Heart left ventricle (tissue), 16 donors: ENCODE measurements at places on chromosomes 1 and 21. TPM values are rescaled to one million over a fixed set of nuclear protein-coding genes. Genes with fewer than 3 reads are reported as not detected.

Gene SPRR2E
- polyA plus RNA-seq: not detected

Gene FCRL2
- polyA plus RNA-seq: 0.07 TPM

Gene OR10Z1
- polyA plus RNA-seq: not detected

Gene RXFP4
- polyA plus RNA-seq: 0.07 TPM

Gene MRPS21
- polyA plus RNA-seq: 139 TPM

Gene MYCL
- polyA plus RNA-seq: 0.15 TPM

Gene CEP85
- 13.4 TPM for polyA plus RNA-seq

GRCh38 chr21:33367309-33367973 is 35.8 kb upstream of the IFNGR2 start:
- no peak for DNase-seq
- H3K4me1 ChIP-seq: peaks cover 1% of the 10 kb centered on the region

GRCh38 chr1:225850370-225850769 is 31.8 kb downstream of the TMEM63A start:
- no peak for DNase-seq
- H3K4me3 ChIP-seq: no peak overlapping the region
- H3K27ac ChIP-seq: no peak overlapping the region
- H3K36me3 ChIP-seq: peaks cover 70% of the 10 kb centered on the region

GRCh38 chr1:182147136-182147820 is 85.8 kb upstream of the ZNF648 start:
- DNase-seq: no peak
- no peaks in the 10 kb centered on the region for H3K27me3 ChIP-seq
- no peak overlapping the region for H3K4me3 ChIP-seq
- H3K27ac ChIP-seq: no peak overlapping the region

DNA sequence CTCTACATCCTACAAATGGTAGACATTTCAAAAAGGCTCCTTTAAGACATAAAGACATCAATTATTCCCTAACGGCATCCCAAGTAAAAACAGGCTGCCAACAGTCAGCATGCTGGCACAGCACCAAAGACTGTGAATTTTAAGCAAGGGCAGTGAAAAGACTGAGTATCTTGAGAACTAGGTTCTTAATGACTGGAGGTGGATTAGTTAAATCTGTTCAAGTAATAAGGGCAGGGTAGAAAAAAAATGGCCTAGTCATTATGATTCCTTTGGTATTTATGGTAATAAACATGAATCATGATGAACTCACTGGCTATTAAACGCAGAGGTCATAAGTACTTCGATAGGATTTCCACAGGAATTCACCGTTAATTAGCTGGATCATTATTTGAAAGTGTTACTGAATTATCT is 75.2 kb downstream of the KIFAP3 start:
- H3K27me3 ChIP-seq: no peaks in the 10 kb centered on the region
- H3K36me3 ChIP-seq: no peaks in the 10 kb centered on the region
- H3K27ac ChIP-seq: no peak overlapping the region
- peaks cover 4% of the 10 kb centered on the region for H3K4me1 ChIP-seq
- no peak overlapping the region for H3K4me3 ChIP-seq

- peaks cover 13% of the 10 kb centered on the region for H3K4me1 ChIP-seq
- no peak overlapping the region for H3K27ac ChIP-seq
- H3K27me3 ChIP-seq: no peaks in the 10 kb centered on the region
- no peak for DNase-seq
Observed at GRCh38 chr1:109487261-109487660, 3.6 kb downstream of the ATXN7L2 start.

GRCh38 chr1:228937351-228937750 is 202.1 kb downstream of the RHOU start:
- H3K36me3 ChIP-seq: no peaks in the 10 kb centered on the region
- H3K27me3 ChIP-seq: no peaks in the 10 kb centered on the region
- DNase-seq: no peak
- no peak overlapping the region for H3K4me3 ChIP-seq
- peaks cover 24% of the 10 kb centered on the region for H3K4me1 ChIP-seq
- H3K27ac ChIP-seq: no peak overlapping the region

DNA sequence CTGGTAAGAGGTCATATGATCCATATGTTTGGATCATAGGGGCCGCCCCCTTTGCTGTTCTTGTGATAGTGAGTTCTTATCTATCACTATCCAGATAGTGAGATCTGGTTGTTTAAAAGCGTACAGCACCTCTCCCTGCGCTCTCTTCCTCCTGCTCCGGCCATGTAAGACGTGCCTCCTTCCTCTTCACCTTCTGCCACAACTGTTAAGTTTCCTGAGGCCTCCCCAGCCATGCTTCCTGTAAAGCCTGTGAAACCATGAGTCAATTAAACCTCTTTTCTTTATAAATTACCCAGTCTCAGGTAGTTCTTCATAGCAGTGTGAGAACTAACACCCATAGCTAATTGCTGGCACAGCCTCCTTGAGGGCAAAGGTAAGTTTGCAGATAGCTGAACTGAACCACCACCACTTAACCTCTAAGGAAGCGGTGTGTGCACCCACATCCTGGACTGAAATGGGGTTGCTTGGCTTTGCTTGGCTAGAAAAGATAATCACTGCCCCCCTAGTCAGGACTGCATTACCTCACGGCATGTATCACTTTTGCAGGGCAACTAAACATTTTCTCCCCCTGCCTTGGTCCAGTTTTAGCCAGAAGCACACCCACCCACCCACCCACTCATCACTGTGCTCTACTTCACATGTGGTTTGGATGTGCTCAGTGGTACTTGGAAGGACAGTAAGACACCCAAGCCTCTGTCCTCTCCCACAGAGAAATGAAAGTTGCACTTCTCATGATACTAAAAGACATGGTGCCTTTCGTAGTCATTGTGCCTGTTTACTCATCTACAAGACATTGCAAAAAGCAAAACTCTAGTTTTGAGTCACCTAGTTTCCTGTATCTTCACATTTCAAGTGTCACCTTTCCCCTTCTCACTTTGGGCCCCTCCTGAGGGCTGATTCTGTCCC is 23.1 kb upstream of the PTAFR start:
- H3K4me1 ChIP-seq: no peaks in the 10 kb centered on the region
- H3K27ac ChIP-seq: no peak overlapping the region
- no peak overlapping the region for H3K4me3 ChIP-seq
- DNase-seq: no peak
- H3K36me3 ChIP-seq: peaks cover 65% of the 10 kb centered on the region
- no peaks in the 10 kb centered on the region for H3K27me3 ChIP-seq

GRCh38 chr1:59236721-59237545 is 60.0 kb upstream of the FGGY start:
- no peaks in the 10 kb centered on the region for H3K27me3 ChIP-seq
- no peak overlapping the region for H3K27ac ChIP-seq
- H3K4me3 ChIP-seq: no peak overlapping the region
- H3K4me1 ChIP-seq: no peaks in the 10 kb centered on the region
- no peaks in the 10 kb centered on the region for H3K36me3 ChIP-seq

DNA sequence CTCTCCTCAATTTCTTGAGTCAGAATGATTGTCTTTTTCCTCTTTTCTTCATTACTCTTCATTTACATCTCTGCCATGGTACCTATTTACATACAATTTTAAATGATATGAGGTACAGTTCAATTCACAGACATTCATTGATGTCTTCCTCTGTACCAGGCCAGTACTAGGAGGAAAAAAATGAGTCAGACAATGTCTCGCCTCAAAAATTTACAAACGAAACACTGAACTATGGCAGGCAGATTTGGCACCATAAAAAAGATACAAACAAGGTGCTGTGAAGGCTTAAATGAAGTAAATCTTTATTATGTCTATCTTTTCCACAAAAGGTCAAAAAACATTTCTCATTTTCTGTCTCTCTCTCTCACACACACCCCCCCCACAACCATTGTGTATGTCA is 71.0 kb downstream of the RGS13 start:
- no peak overlapping the region for H3K4me3 ChIP-seq
- H3K27ac ChIP-seq: no peak overlapping the region
- H3K36me3 ChIP-seq: no peaks in the 10 kb centered on the region
- DNase-seq: no peak
- H3K27me3 ChIP-seq: no peaks in the 10 kb centered on the region

GRCh38 chr1:110535985-110536384 is 17.0 kb upstream of the KCNA10 start:
- DNase-seq: no peak
- H3K27ac ChIP-seq: no peak overlapping the region
- H3K27me3 ChIP-seq: no peaks in the 10 kb centered on the region
- H3K36me3 ChIP-seq: no peaks in the 10 kb centered on the region
- H3K4me3 ChIP-seq: no peak overlapping the region
- H3K4me1 ChIP-seq: no peaks in the 10 kb centered on the region

DNA sequence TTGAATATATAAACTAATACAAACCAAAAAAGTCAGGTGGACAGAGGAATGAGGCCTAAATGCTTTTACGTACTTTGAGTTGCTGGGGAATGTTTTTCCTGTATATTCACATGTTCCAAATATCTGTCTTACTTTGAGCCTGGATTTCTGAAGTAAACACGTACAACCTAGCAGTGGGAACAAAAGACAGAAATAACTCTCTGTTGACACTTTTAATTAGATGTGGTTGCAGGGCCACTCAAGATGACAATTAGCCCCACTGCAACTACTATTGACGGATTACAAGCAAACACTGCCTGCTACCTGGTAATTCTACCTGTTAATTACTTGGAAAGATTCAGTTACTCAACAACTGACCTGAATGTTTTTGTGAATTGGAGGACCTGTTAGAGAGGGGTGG is 196.9 kb downstream of the TTLL7 start:
- no peaks in the 10 kb centered on the region for H3K27me3 ChIP-seq
- no peak overlapping the region for H3K4me3 ChIP-seq
- H3K36me3 ChIP-seq: no peaks in the 10 kb centered on the region
- no peak overlapping the region for H3K27ac ChIP-seq
- peaks cover 3% of the 10 kb centered on the region for H3K4me1 ChIP-seq

DNA sequence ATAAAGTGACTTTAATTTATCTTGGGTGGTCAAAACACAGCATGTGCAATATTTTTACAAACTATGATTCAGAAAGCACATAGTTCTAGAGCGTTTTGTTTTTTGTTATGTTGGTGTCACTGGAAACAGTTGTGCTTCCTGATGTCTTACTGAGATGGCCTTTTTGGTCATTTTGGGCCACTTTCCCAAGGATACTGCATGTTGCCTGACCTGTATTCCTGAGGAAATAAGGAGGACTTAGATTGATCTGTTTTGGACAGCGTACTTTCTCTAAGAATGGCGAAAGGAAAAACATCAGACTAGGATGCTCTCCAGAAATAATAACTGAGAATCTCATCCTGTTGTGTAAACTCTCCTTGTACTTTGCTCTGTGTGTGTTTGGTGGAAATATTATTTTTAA is 451.2 kb downstream of the USP25 start:
- no peaks in the 10 kb centered on the region for H3K4me1 ChIP-seq
- no peaks in the 10 kb centered on the region for H3K27me3 ChIP-seq
- H3K27ac ChIP-seq: no peak overlapping the region
- no peaks in the 10 kb centered on the region for H3K36me3 ChIP-seq
- H3K4me3 ChIP-seq: no peak overlapping the region

DNA sequence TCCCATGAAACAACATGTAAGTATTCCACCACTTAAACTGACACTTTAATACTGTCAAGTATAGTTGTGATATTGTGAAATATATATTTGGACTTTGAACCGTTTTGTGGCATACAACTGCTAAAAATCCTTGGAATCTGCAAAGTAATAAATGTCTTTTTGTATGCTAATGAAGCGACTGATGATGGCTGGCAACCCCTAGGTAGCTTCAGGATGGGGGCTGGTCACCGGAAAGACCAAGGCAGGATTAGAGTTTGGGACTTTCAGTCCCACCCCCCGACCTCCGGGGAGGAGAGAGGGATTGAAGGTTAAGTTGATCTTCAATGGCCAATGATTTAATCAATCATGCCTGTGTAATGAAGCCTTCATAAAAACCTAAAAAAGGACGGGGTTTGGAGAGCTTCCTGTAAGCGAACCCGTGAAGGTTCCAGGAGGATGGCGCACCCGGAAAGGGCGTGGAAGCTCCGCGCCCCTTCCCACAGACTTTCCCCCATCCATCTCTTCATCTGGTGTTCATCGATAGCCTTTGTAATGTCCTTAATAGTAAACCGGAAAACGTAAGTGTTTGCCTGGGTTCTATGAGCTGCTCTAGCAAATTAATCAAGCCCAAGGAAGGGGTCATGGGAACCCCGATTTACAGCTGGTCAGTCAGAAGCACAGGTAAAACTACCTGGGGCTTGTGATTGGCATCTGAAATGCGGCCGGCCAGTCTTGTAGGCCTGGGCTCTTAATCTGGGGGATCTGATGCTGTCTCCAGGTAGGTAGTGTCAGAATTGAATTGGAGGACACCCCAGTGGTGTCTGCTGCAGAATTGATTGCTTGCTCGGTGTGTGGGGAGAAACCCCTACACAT is 1.8 kb upstream of the ZNF281 start:
- H3K4me1 ChIP-seq: peaks cover 18% of the 10 kb centered on the region
- H3K4me3 ChIP-seq: no peak overlapping the region
- no peaks in the 10 kb centered on the region for H3K27me3 ChIP-seq
- no peak for DNase-seq

DNA sequence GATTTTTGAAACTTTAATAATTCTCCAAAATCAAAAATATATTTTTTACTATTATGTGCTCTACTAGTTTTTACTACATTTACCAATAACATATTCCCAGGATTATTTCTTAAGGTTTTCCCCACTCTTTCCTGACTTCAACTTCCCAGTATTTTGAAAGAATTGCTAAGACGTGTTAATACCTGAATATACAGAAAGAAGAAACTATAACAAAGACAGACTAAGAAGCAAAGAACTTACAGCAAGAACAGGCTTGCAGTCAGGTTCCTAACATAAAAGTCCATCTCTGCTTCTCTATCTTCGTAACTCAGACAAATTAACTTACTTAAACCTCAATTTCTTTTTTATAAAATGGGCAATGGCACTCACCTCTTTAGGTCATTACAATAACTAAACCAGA is 63.2 kb downstream of the SRSF11 start:
- no peak overlapping the region for H3K27ac ChIP-seq
- no peaks in the 10 kb centered on the region for H3K4me1 ChIP-seq

DNA sequence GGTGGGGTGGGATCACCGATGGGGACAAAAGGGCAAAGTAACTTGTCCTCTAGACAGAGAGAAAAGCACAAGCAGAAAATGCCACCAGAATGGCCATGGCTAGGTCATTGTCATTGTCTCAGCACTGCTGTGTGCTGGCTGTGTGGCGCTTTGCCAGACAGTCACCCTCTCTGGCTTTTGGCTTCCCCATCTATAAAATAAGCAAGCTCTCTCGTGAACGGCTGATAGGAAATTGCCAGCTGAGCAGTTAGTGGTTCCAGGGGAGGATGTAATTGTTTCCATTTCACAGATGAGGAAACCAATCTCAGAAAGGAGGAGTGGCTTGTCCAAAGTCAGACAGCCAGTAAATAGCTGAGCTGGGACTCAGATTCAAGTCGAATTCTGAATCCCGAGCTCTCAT is 32.5 kb downstream of the PADI2 start:
- no peak overlapping the region for H3K27ac ChIP-seq
- DNase-seq: no peak
- no peak overlapping the region for H3K4me3 ChIP-seq
- no peaks in the 10 kb centered on the region for H3K27me3 ChIP-seq

- H3K4me3 ChIP-seq: no peak overlapping the region
- no peaks in the 10 kb centered on the region for H3K27me3 ChIP-seq
- DNase-seq: no peak
Observed at GRCh38 chr1:43893006-43893405, 40.6 kb upstream of the ARTN start.
